Naive thymus-derived CD8-positive, alpha-beta T cell (primary cell): ENCODE measurements at places on chromosomes 6 and 20. TPM values are rescaled to one million over a fixed set of nuclear protein-coding genes. Genes with fewer than 3 reads are reported as not detected.

The BIRC7 gene
- not detected for total RNA-seq

The RPN2 gene
- 107 TPM for total RNA-seq

The EDN3 gene
- not detected for total RNA-seq

GRCh38 chr6:107616775-107617174 lies 126.9 kb downstream of the SOBP start:
- H3K4me1 ChIP-seq, result peaks cover 30% of the 10 kb centered on the region
- no peaks in the 10 kb centered on the region for H3K27me3 ChIP-seq
- DNase-seq, result no peak
- no peaks in the 10 kb centered on the region for H3K36me3 ChIP-seq

GRCh38 chr20:19858466-19859371 lies 100.7 kb downstream of the RIN2 start:
- H3K27me3 ChIP-seq, result peaks cover 5% of the 10 kb centered on the region
- no peak overlapping the region for H3K27ac ChIP-seq
- no peaks in the 10 kb centered on the region for H3K36me3 ChIP-seq
- H3K4me1 ChIP-seq, result no peaks in the 10 kb centered on the region

DNA sequence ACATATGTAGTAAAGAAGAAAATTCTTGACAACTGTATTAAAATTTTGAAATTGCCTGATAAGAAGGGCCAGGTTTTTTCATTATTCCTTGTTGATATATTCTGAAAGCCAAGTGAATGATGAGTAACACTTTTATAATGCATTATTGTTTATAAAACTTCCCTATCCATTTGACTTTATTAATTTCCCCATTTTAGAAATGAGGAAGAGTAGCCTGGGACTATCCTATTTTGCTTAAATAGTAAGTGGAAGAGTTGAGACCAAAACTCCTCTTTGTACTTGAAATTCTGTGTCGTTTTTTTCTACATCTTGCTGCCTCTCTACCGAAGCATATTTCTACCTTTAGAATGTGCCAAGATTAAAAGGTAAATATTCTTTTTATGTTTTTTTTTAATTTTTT lies 39.7 kb downstream of the TRMT11 start:
- H3K27me3 ChIP-seq, result no peaks in the 10 kb centered on the region
- H3K36me3 ChIP-seq, result peaks cover 46% of the 10 kb centered on the region
- DNase-seq, result no peak
- no peak overlapping the region for H3K4me3 ChIP-seq

DNA sequence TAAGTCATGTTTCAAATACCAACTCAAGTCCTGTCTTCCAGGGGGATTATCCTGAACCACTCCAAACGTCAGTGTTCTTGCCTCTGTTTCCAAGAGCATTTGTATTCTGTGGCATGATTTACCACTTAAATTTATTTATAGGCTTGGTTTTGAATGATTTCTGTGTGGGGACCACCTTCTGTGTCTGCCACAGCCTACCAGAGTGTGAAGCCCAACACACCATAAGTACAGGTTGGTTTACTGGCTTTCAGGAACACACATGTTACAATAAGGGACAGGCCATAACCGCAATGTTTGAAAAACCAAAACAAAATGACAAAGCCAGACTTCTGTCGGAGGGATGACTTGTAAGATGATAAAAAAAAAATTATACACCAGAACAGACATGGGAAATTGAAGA lies 56.5 kb upstream of the MAP3K7 start:
- H3K4me1 ChIP-seq, result no peaks in the 10 kb centered on the region
- no peak overlapping the region for H3K4me3 ChIP-seq
- H3K27ac ChIP-seq, result no peak overlapping the region
- H3K36me3 ChIP-seq, result peaks cover 13% of the 10 kb centered on the region
- peaks cover 21% of the 10 kb centered on the region for H3K27me3 ChIP-seq

DNA sequence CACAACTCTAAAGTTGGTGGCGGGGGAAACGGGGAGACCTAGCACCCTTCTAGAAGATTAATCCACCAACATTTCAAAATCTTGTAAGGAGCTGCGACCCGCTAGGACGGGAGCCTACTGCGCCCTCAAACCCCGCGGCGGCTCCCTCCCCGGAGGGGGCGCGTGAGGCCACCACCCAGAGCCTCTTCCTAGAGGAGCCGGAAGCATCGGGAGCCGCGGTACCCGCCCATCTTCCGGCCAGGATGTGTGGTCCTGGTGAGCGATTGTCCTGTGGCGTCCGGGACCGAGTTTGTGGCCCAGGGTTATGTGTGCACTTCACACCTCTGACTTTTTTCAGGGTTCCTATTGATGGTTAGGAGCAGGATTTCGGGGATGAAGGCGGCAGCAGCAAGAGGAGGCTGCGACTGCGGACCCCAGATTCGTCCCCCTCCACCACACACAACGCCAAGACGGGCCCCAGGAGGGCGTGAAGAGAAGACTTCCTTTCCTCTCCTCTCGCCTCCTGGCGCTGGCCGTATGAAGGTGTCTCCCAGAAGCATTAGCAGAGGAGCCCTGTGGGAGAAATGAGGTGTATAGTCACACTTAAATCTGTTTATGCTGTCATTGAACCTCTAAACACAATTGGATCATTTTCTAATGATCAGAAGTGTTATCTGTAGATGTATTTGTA lies 10.7 kb downstream of the ZNF165 start:
- peaks cover 33% of the 10 kb centered on the region for H3K36me3 ChIP-seq
- no peaks in the 10 kb centered on the region for H3K4me1 ChIP-seq
- peak overlapping the region; percentile 19 for H3K4me3 ChIP-seq
